Fibroblast of skin of right biceps (primary cell): ENCODE measurements at places on chromosomes 5 and 9.

GRCh38 chr5:107218457-107219193 is 452.1 kb downstream of the EFNA5 start:
- DNase-seq, result peak; percentile 71

GRCh38 chr9:33619666-33620404 is 95.8 kb downstream of the ANKRD18B start:
- DNase-seq, result peak; percentile 92

DNA sequence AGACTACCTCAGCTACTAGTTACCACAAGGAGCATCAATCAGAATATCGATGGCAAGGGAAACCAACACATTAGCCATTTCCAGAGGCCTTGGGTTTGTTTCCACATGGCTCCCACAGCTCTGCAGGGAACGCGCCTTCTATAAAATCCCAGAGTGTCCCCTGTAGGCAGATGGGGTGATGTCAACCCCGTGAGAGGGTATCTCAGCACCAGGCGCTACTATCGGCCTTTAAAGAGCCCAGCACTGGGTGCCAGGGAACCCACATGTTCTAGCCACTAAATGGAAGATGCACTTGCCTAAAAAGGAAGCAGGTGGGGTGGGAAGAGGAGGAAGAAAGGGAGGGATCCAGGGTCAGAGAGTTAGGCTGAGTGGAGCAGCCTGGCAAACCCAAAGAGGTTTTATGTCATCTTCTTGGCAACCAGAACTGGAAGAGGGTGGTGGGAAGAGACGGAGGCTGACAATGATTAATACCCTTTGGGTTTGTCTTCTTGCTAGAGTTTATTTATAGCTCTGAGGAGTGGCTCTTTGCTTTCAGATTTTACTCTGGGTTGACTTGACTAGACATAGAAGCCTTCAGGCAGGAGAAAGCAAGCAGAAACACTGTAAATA is 19.9 kb downstream of the MACROH2A1 start:
- peak; percentile 61 for DNase-seq

DNA sequence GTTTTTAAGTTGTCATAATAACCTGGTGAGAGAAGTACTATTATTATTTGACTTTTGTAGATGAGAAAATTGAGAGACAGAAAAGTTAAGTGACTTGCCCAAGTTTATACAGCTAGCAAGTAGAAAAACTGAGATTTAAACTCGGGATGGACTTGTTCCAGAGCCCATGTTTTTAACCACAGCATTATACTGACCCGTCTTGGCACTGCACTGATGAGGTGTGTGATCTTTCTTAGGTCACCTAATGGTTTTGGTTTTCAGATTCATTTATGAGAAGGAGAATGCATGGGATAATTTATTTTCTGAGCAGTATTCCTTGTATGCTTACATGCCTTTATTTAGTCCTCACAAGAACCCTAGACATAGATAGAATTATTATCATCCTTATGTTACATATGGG is 201.8 kb upstream of the CDKN2B start:
- DNase-seq, result no peak

GRCh38 chr9:18365651-18366050 is 108.3 kb upstream of the ADAMTSL1 start:
- DNase-seq, result no peak

DNA sequence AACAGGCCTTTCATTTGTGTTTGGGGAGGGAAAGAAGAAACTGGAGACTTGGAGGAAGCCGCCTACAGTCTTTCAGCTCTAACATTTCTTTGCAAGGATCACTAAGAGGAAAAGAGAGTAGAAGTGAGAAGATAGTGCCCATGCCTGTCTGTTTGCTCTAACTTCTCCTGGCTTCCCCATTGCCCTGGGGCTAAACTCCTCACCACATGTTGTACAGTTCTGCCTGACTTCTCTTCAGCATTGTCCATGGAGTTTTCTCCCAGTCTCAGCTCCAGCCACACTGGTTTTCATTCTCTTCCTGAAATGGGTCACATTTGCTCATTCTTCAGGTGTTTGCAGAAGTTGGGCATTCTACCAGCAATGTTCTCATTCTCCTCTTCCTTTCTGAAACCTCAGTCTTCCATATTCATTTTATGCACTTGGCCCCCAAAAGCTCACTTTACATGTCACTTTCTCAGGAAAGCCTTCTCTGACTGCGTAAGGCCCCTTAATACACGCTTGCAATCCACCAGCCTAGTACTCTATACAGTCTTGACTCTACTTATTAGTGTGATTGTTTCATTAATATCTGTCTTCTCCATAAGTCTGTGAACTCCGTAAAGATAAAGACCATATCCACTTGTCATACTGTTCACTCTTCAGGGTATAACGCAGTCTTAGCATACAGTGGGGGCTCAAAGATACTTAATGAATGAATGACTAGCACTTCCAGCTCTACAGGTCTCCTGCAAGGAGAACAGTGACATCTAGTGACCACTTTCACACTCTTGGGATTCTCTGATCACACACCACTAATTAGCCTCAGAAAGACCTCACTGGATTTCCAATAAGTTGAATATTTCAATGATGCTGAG is 40.2 kb upstream of the TRIM32 start:
- DNase-seq, result peak; percentile 71

GRCh38 chr5:14917719-14918118 is 46.1 kb upstream of the ANKH start:
- peak; percentile 70 for DNase-seq

DNA sequence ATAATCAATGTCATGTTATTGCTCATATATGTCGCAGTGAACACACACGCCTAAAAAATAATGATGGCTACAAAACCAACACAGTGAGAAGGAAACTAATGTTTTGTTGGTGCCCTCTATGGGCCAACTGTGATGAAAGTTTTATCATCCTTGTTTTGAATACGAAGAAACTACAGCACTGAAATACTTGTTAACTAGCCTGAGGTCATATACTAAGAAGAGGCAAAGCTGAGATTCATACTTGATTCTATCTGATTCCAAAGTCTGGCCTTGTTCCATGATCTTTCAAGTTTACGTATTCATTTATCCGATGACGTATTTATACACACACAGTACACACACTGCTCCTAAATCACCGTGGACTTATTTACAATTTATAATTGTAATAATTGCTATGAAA is 16.1 kb upstream of the DRD1 start:
- peak; percentile 12 for DNase-seq

DNA sequence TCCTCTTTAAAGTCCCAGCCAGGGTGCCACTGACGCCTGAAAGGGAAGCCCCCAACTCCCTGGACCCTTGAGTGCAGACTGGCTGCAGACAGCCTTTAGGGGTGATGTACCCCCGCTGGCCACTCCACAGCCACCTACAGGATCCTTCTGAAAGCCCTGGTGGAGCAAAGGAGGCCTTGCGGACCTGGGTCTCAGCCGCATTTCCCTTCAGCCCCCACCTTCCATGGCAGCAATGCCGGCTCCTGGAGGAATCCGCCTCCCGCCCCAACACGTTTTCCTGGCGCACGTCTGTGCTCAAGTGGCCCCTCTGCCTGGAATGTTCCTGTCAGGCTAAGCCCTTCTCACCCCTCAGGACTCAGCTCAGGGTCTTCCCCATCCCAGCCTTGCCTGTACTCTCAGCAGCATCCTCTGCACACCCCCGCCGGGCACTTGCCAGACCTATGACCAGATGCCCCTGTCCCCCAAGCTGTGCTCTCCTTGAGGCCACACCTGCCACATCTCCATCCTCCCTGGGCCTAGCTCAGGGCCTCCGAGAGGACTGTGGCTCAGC is 134.1 kb upstream of the RAPGEF1 start:
- no peak for DNase-seq

DNA sequence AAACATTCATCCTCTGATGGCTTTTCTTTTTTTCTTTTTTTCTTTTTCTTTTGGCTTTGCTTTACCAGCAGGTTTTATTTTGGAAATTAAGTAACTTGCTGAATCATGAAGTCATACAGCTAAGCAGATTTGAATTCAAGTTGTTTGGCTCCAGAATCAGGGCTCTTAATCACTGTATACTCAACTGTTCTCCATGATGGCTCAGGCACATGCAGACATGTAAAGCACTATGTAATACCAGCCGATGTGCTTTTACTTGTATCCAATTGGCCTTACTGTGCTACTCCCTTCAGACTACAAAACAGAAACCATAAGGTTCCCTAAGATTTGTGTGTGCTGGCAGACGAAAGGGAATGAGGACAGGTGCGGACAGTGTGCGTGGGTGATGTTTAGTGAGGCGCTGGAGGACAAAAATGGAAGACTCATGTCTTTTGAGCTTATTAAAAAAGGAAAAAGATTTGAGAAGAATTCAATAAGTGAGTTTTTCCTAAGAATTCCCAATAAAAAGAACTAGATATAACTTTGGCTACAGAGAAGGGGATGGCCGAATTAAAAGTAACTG is 44.7 kb upstream of the OTP start:
- DNase-seq, result peak; percentile 3

GRCh38 chr5:97745817-97746216 is 562.8 kb upstream of the RIOK2 start:
- DNase-seq, result no peak

DNA sequence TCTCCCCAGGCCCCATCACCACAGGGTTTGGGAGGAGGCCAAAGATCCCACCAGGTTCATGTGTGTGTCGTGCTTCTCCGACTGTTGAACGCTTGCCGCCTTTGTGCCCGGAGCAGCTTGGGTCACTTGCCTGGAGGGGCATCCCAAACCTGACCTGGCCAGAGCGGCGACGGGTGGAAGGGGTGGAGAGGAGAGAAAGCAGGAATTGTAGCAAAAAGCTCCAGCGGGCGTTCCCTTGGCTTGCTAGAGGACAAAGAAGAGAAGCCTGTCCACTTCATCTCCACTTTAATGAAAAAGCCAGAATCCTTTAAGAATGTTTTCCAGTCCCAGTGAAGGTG is 2.9 kb upstream of the TRIM41 start:
- no peak for DNase-seq

- DNase-seq, result no peak
Observed at GRCh38 chr5:7742241-7742656, 108.7 kb downstream of the CFAP90 start.

DNA sequence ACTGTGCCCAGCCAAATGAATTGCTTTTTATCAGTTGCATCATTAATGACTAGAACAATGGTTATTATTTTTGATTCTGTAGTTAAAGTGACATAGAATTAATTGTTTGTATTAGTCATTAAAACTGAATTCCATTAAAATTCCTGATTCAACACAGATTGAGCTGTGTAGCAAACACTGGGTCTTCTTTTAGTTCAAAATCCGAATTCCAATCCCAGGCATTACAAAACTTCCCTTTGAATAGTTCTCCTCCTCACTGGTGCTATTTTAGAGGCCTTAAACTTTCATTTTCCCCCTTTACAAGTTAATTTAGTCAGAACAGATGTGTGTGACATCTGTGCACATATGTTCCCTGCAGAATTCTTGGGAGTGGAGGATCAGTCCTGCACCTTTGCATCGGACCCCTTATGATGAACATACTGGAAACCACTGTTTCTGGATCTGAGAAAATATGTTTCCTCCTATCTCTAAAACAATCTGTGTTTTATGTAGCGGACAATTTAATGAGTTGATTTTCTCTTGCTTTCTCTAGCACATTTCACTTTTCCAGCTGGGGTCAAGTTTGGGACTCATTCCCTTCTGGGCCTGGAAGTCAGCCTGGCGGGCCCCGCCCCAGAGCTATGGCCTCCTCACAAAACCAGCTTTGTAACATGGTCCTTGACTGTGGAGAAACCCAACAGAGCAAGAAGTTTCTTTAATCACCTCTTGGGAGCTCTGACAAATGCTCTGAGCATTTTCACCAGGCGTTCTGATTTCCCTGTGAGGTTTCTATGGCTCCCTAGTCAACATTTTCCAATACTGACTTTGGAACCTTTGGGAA is 87.9 kb upstream of the MAMDC2 start:
- DNase-seq, result no peak

- no peak for DNase-seq
Observed at GRCh38 chr9:100670719-100671118, 92.8 kb downstream of the CAVIN4 start.

- no peak for DNase-seq
Observed at GRCh38 chr9:9615086-9615485, 997.7 kb downstream of the PTPRD start.

- DNase-seq, result no peak
Observed at GRCh38 chr9:92098638-92099037, 16.6 kb downstream of the SPTLC1 start.

GRCh38 chr9:38183994-38184568 is 115.1 kb upstream of the SHB start:
- DNase-seq, result peak; percentile 48

DNA sequence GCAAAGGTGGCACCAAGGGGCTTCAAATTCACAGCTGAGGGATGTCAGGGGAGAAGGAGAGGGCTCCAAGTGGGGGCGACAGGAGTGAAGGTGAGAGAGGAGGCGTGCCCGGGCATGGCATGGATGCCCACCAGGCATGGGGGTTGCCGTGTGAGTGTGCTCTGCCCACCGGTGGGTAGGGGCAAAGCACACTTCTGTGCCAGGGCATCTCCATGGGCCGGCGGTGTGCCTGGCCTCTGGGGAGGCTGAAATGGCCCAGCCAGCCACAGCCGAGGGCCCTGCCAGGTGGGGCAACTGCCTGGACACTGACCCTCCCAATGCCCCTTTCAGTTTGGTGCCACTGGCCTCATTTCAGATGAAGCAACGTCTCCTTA is 14.0 kb upstream of the RNU6ATAC start:
- no peak for DNase-seq

- DNase-seq, result peak; percentile 52
Observed at GRCh38 chr9:98922721-98923435, 20.8 kb upstream of the COL15A1 start.

- DNase-seq, result no peak
Observed at GRCh38 chr5:42760426-42760825, 3.8 kb downstream of the CCDC152 start.

GRCh38 chr5:140108093-140109017 is 5.6 kb upstream of the PURA start:
- no peak for DNase-seq

- DNase-seq, result peak; percentile 15
Observed at GRCh38 chr5:110475529-110475928, 250.9 kb downstream of the TMEM232 start.

DNA sequence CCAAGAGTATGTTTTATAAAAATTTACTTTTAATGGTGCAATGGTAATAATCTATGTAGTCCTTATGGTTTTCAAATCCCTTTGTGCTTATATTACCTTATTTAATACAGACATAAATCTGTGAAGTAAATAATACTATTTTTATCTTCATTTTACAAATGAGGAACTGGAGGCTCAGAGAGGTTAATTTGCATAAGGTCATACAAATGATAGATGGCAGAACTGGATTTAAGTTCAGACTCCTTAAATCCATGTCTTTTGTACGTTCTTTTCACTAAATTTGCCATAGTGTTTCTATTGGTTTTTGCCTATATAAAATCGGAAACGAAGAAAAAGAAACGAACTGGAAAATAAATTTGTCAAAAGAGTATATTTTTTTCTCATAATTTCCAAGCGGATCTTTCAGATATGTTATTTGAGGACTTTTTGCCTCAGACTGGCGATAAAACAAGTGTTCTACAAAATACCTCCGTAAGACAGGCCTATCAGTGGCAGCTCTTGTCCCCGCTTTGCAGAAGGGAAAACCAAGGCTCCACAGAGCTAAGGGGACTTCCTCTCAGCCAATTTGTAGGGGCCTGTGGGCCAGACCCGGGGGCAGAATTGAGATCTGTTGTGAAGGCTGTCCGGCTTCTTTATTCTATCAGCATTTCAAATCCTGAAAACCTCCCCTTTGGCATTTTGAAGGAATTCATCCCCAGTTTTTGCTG is 1.1 kb upstream of the TNFAIP8 start:
- DNase-seq, result no peak
